ENCODE measurements at places on chromosomes 3 and 15. TPM values are rescaled to one million over a fixed set of nuclear protein-coding genes. Genes with fewer than 3 reads are reported as not detected.

GRCh38 chr15:67085237-67085817 is 19.9 kb downstream of the SMAD3 start:
- DNase-seq: no peak

DNA sequence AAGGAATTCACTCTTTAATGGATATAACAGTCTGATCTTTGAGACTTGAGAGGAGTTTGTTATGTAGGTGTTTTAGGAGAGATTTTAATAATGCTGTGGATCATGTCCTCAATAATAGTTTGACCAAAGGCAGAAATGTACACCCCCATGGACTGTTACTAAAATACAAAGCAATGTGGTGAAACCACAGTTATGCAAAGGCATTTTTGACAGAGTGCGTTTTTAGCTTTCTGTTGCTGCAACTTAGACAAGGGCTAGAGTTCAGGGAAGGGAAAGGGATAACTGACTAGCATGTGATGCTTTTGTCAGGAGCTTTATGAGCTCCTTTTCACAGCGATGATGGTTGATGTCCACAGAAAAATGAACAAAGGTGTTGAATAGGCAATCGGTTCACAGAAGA is 3.6 kb upstream of the STARD5 start:
- no peak for DNase-seq

CHAC1 gene
- total RNA-seq: 1.4 TPM

RTP3 gene
- total RNA-seq: not detected

ALG3 gene
- total RNA-seq: 20.5 TPM

UBAP1L gene
- 3.8 TPM for total RNA-seq
